ENCODE measurements at places on chromosomes 13 and 19. TPM values are rescaled to one million over a fixed set of nuclear protein-coding genes. Genes with fewer than 3 reads are reported as not detected.

DNA sequence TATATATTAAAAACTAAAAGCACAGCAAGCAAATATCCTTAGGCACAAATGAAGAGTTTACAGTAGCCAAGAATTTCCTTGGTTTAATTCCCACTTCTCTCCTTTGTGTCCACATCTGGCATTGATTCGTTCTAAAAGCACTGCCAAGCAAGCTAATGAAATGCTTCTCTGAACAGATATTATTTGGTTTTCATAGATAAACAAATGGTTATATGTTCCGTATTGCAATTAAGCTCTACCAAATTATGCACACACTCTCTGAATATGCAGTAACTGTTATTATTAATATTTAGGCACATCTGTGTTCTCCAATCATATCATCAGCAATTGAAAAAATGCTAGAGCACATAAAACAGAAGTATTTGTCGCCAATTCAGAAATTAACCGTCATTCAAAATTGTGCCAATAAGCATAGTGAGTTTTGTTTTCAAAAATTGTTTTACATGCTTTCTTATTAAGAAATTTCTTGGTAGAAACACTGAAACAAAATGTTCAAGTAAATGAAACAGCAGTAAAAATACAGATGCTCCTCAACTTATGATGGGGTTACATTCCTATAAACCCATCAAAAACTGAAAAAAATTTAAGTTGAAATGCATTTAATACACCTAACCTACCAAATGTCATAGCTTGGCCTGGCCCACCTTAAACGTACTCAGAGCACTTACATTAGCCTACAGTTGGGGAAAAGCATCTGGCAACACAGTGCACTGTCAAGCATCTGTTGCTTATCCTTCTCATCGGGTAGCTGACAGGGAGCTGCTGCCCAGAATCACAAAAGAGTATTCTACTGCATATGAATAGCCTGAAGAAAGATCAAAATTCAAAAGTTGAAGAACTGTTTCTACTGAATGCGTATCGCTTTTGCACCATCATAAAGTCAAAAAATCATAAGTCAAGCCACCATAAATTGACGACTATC lies 2134.7 kb downstream of the PCDH9 start:
- DNase-seq: no peak

GRCh38 chr13:71576571-71576970 lies 290.4 kb downstream of the DACH1 start:
- DNase-seq: no peak

DNA sequence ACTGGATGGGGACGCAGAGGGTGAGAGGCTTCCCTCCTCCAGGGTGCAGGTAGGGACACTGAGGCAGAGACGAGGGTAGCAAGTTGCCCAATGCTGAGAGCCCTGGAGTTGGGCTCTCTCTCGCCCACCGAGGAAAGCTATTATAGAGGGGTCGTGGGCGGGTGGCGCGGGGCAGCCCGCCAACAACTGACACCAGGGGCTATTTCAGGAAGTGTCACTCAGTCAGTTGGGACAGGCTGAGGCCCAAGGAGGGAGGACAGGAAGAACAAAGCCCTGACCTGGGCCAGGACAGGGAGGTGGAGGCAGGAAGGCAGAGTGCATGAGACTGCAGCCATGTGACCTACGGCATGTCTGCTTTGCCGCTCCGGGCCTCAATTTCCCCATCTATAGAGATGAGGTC lies 29.9 kb downstream of the TINCR start:
- DNase-seq: no peak

- DNase-seq: no peak
Observed at GRCh38 chr13:57633141-57633949, 1.8 kb downstream of the PCDH17 start.

DNA sequence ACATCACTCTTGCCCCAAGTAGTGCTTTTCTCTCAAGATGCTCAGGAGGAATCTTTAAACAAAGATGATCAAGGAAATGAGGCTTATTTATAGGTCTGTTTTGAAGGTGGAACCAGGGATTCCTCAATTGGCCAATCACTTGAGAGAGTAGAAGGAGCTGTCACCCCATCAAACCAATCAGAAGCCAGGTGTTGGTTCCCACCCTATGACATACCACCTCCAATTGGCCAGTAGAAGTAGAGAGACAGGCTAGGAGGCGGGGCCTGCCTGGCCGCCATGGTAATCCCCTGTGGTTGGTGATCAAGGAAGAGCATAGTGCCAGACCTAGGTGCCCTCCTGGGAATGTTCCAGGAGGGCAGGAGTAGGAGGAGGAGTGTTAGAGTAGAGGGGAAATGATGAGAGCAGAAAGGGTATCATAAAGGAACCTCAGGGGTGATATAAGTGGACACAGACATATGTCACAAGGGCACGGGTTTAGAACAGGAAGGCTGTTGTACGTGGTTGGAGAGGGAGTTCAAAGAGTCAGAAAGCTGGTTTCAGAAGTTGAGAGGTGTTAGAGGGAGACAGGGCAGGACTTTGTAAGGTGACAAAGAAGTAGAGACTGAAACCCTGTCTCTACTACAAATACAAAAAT lies 10.5 kb downstream of the PMIS2 start:
- no peak for DNase-seq

DNA sequence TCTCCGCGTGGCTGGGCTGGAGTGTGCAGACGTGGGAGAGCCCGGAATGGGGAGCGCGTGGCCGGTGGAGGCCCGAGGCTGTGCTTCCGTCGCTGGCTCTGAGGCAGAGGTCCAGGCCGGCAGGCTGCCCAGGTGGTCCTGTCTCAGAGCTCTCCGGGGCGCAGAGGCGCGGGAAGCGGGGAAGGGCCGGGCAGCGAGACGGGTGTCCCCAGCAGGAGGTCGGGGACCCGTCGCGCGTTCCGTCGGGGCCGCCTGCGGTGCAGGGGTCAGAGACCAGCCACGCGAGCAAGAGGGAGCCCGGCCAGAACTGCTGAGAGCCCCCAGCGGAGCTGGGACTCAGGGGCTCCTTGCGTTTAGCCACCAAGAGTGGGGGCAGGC lies 1.3 kb upstream of the C1QTNF9 start:
- no peak for DNase-seq

DNA sequence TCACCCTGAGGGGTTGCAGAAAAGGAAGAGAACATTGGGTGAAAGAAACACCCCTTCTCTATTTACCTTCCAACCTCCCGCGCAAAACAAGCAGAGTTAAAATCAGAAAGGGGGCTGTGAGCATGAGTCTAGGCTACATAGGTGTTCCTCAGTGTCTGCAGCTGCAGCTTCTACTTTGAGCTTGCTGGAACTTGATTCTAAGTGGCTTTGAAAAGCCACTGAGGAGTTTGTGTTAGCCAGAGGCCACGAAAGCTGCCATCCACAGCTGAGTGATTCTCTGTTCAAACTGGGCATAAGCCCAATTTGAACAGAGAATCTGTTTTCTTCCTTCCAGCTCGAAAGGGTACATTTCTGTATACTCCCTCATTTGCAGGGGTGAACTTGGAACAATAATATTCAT lies 343.9 kb downstream of the PCDH9 start:
- DNase-seq: no peak

DNA sequence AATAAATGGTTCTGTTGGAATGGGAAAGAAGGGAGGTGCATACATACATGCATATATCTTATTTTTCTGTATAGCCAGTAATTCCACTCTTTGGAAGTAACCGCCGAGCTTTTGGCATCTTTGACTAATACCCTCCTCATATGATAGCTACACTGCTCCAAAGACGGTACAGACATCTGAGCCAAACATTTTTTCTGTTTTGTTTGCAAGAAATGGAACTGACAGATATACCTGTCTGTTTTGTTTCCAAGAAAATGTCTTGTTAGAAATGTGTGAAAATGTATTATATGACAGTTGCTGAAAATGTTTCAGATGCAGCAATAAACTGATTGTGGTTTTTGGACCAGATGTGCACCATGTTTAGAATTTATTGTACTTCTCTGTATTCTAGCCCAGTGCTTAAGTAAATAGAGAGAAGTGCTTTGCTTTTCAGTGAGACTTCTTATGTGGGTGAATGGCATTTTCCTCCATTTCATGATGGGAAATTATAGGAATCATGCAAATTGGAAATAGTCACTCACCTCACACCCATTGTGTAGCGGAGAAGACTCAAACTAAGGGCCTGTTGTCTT lies 396.9 kb downstream of the KCNRG start:
- DNase-seq: no peak

DNA sequence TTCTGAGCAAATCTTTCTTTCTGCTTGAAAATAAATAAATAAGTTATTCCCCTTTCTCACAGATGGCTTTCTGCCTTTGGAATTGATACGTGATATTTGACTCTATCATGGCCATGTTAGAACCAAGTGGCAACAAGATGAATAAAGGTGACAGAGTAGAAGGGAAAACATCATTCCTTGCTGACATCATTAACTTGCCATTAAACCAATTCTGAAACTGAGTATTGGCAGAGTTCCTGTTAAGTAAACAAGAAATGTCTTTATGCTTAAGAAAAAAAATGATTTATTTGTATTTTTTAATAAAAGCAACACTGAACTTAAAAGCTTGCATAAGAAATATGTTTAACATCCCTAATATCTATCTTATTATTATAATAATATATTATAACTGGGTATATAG lies 828.1 kb downstream of the PCDH9 start:
- DNase-seq: no peak

DNA sequence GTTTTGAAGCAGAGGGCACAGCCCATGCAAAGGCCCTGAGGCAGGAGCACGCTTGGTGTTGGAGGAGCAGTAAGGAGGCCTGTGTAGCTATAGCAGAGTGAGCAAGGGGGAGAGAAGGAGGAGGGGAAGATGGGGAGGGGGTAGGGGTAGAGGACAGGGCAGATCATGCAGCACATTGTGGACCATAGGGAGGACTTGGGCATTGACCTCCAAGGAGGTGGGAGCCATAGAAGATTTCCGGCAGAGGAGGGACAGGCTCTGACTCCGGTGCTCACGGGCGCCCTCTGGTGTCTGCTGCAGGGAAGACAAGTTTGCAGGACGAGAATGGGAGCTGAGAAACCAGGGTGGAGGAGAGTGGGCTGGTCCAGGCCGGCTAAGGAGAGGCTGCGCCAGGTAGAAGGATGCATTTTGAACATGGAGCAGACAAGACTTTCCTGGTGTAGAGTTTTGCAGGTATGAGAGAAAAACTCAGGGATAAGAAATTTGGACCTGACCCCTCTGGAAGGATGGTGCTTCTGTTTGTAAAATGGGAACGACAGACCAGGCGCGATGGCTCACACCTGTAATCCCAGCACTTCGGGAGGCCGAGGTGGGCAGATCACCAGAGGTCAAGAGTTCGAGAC lies 13.7 kb upstream of the CREB3L3 start:
- DNase-seq: no peak

DNA sequence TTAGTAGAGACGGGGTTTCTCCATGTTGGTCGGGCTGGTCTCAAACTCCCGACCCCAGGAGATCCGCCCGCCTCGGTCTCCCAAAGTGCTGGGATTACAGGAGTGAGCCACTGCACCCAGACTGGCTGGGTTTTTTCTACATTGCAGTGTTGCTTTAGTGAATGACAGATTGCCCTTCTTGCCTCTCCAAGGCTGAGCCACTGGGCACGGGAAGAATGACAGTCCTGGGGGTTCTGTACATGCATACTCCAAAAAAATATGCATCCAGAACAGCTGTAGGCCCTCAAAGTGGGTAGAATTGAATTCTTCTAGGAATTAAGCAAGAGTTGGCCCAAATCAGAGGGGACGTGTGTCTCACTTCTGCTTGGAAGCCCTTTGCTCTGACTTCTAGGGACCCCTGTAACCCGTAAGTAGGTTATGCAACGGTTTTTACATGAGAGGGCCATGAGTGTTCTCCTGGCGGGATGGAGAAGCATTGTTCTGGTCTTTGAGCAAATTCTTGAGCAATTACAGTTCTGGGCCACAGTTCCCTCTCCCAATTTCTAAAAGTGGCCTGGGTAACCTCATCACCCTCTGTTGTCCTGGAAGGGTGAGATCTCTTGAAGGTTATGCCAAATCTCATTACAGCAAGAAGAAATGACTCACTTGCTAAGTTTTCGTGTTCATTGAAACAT lies 3.6 kb downstream of the ACTN4 start:
- DNase-seq: no peak

DNA sequence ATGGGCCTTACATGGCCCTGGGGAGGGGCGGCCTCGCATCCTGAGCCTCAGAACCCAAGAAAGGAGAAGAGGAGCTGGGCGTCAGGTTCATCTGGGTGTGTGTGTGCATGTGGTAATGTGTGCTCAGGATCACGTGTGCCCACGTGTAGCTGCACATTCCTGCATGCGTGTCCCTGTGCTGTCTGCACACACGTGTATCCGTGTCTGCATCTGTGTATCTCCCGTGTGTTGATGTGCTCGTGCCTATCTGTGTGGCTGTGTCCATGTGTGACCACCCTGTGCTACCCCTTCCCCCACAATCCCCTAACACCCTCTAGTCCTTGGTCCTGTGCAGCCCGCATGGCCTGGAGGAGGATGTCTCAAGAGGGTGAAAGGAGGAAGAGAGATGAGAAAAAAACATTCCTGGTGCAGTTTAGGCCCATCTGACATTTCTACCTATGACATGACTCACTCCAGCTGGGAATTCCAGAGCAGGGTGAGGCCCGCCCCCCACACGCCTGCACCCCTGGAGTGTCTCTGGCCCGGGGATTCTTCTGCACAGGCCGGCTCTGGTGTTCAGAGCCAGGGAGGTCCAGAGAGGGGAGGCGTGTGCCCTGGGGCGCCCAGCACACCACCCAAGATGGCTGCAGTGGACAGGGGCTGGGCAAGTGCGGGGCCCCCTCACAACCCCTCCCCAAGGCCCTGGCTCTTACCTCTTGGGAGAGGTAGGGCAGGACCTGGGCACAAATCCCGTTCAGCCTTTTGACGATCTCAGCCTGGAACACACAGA lies 7.1 kb downstream of the TLE5 start:
- DNase-seq: no peak

GRCh38 chr13:21537105-21537504 lies 66.9 kb downstream of the MICU2 start:
- DNase-seq: no peak

DNA sequence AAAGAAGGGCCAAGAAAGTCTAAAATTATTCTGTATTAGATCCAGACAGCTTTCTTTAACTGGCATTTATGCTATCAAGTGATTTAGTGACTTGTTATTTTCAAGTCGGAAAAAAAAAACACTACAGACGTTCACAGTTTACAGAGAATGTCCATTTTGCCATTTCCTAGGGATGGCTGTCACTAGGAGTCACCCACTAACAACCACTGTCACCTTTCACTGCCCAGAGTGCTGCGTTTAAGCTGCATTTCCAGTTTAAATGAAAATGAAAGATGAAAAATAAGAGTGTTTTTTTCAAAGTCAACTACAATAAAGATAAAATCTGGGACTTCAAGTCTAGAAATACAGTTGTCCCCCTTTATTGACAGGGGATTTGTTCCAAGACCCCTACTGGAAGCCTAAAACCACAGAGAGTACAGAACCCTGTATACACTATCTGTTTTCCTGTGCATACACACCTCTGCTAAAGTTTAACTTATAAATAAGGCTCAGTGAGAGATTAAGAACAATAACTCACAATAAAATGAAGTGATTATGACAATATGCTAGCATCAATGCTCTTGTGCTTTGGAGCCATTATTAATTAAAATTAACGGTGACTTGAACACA lies 112.5 kb downstream of the SACS start:
- no peak for DNase-seq

RAB3D gene
- 19.6 TPM for total RNA-seq

SYT5 gene
- 0.17 TPM for total RNA-seq

CALM3 gene
- 127 TPM for total RNA-seq

C5AR1 gene
- not detected for total RNA-seq

SEMA6B gene
- total RNA-seq: 0.13 TPM

ZNF253 gene
- total RNA-seq: 12.1 TPM

ZNF579 gene
- 14.4 TPM for total RNA-seq

LILRA1 gene
- not detected for total RNA-seq

OLFM2 gene
- 18.0 TPM for total RNA-seq

TPGS1 gene
- 68.8 TPM for total RNA-seq
